ENCODE measurements at places on chromosomes 5 and 9. TPM values are rescaled to one million over a fixed set of nuclear protein-coding genes. Genes with fewer than 3 reads are reported as not detected.

KLHL3 gene
- 26.3 TPM for total RNA-seq

DMGDH gene
- 2.4 TPM for total RNA-seq

SLC30A5 gene
- total RNA-seq: 31.8 TPM

SNCB gene
- total RNA-seq: 0.44 TPM

ANGPTL2 gene
- total RNA-seq: 35.7 TPM

OLFML2A gene
- 41.1 TPM for total RNA-seq

PDE8B gene
- total RNA-seq: 5.9 TPM

GMCL2 gene
- not detected for total RNA-seq

DNA sequence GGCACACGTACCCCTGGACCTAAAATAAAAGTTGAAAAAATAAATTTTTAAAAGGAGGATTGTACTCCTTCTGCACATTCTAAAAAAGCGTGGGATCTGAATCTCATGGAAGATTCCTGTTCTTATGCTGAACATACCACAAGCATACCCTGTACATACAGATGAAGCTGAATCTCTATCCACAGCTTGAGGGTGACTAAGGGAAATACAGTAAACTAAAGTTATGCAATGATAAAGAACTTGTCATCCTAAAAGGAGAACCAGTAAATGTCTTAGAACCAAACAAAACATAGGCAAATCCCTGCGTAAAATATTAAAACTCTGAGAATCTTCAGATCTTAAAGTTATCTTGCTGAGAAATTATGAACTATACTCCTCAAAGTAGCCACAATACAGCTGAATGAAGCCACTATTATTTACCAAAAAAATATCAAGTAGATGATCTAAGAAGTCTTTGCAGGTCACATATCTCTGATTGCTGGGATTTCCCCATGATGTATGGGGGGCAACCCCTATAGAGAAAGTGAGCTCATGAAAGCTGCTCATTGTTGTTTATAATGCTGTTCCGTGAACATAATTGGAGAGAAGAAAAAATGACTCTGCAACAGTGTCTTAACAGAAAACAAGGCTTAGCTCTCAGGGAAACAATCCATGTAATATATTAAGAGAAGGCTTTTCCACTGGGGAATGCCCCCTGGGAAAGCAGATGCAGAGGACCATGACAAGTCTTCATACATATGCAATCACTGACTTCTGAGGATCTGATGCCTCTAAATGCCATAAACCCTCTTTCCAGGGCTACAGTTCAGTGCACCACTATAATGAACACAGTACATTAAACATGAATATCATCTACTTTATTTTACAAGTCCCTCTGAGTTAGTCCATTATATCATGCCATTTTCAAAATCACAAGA, 210.1 kb downstream of the EPB41L4A start:
- no peak for DNase-seq

GRCh38 chr5:145996135-145996534, 59.8 kb downstream of the SH3RF2 start:
- no peak for DNase-seq

DNA sequence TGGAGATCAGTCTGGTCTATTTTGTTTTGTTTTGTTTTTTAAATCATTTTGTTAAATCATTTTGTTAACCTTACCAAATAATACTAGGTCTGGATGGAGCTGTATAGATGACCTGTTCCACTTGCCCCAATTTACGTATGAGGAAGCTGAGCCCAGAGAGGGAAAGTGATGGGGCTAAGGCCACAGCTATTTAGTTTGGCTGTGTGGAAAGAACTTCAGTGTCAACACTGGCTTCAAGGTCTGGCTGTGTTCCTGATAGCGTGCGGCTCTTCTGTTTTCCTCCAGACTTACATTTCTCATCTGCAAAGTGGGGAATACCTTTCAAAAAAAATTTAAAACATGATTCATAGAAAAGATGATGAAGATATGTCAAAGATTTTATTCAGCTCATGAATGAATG, 112.5 kb downstream of the PTTG1 start:
- no peak for DNase-seq

GRCh38 chr9:98219364-98219716, 26.9 kb upstream of the CORO2A start:
- no peak for DNase-seq

DNA sequence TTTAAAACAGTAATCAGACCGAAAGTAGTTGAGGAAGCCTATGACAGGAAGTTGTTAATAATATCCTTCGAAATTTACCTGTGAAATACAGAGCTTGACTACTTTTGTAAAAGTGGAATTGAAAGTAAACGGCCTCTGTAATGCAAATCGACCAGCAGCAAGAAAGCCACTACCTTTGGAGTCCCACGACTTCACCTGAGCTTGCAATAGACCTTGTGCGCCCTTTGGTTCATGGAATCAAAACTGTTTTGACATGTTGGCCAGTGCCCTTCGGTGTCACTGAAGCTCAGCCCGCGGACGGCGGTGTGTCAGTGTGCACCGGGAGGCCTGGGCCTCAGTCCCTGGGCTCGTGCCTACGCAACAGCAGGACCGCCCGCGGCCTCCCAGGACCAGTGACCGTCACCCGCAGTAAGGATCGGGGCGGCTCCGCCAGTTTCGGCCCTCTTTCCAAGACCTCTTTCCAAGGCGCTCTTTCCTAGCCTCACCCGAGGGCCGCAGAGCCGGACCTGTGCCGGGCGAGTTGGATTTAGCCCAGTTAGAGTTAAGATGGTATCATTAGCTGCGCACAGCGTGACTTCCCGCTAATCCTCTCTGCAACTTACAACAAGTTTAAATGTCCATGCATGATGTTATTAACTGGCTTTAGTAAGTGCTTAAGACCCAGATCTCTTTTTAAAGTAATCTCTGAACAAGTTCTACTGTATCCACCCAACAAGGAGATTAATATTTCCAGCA, 223.3 kb downstream of the MEF2C start:
- DNase-seq: no peak

GRCh38 chr5:162187371-162187770, 119.8 kb downstream of the GABRG2 start:
- DNase-seq: no peak

GRCh38 chr9:94808926-94809700, 82.6 kb downstream of the AOPEP start:
- no peak for DNase-seq

DNA sequence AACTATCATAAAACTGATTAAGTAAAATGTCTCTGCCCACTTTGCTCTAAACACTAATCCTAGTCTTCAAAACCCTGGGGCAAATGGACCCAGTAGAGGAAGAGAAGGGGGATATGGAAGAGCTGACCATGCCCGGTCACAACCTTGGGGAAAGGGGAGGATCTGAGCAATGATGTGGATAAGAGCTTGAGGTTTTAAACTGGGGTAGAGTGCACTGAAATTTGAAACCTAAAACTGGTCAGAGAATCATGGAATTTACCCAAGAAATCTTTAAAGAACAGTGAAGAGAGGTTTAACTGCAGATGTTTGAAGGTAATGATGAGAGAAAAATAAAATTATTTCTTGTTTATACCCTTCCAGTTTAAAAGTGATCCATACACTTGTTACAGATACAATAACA, 110.8 kb downstream of the MRPS30 start:
- no peak for DNase-seq

- no peak for DNase-seq
These were observed 7.2 kb downstream of the INSL6 start for GRCh38 chr9:5178126-5178805.

DNA sequence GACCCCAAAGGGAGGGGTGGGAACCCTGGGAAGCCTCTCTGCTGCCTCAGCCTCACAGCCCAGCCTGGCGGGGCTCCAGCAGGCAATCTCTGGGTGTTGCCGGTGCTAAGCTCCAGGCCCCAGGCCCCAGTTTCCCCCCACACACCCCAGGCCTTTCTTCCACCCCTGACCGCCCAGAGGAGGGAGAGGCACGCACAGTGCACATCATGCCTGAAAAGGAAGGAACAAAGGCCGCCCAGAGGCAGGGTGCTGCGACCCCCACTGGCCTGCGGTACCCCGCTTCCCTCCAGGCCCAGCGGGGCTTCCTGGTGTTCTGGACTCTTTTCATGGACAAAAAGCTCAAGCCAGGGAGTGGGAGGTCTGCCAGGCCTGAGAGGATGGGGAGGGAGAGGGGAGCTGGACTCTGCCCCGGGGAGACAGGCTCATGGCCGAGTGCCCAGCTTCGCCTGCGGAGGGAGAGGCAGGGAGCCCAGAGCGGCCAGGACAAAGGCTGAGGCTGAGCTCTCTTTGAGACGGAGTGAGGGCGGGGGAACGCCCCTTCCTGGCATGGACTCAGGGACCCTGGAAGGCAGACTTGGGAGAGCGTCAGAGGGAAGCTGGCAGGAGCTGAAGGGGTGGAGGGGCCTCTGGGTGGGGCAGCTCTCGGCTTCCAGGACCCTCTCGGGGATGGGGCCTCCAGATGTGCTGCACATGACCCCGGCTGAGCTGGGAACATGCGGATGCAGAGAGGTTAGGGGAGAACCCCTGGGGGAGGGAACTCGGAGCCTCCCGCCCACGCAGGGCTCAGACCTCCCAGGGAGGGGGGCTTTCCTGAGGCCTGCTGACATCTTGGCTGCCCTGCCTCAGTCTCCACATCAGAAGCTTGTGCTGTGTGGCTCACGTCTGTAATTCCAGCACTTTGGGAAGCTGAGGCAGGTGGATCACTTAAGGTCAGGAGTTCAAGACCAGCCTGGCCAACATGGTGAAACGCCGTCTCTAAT, 1.8 kb upstream of the ENTPD2 start:
- peak; percentile 95 for DNase-seq

DNA sequence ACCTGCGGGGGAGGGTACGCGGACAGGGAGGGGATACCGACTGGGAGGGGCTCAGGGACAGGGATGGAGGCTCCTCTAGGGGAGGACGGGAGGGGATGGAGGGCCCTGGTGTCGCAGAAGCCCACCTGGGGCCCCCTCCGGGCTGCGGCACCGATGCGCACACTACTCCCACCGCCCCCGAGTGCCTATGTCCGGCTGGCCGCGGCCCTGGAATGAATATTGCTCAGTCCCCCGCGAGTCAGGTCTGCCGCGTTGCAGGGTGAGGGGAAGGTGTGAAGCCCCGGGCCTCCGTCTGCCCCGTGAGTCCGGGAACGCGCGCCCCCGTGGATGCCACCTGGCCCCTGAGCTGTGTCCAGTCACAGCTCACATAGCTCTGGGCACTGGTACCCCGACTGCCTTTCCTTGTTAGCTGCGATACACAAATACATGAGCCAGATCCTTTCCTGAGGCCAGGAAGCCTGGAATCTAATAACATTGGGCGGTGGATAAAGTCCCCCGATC, 44.5 kb upstream of the PRSS3 start:
- DNase-seq: no peak

DNA sequence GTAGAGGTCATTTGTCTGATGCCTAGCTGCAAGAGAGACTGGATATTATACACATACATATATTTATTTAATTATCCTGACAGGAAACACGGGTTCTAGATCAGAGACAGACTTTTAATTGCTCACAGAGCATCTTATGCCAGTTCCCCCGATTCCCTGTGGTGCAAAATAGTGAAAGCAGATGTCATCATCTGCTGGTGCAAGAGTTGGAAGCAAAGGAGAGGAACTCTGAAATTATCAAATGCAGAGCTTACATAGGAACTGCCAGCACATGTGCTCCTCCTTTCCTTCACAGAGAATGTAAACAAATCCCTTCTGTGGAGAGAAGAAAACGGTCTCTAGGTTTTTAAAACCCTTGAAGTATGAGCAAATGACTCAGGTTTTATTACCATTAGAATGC, 69.3 kb downstream of the DTWD2 start:
- DNase-seq: no peak

- DNase-seq: no peak
These were observed 5.4 kb upstream of the CLK4 start for GRCh38 chr5:178632285-178632684.

DNA sequence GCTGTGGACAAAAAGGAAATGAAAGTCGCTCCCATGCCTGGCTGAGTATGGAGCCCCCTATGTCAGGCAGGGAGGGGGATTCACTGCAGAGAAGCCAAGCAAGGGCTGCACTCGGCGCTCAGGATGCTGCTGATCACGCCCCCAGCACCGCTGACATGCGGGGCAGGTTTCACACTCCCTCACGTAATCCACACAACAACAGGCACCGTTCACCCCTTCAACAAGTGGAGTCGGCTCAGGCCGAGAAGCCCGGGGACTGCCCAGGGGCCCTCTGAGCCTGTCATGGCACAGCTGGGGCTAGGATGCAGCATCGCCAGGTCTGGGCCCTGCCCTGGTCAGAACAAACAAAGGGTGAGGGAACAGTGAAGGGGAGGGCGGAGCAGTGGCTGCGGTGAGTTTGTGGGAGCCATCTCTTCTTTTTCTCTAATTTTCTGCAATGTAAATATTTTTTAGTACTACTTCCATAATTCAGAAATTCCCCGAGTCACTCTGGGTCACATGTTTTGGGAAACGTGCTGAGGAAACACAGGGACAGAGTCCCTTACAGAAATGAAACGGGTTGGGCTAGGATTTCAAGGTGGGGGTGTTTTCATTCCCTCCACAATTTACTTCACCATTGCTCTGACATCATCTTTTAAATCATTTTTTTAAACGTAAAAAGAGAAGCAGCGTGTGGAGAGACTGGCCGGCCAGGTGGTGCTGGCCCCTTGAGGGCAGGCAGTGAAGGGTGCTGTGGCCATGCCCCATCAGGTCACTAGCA, 49.8 kb downstream of the PRRT1B start:
- DNase-seq: no peak

DNA sequence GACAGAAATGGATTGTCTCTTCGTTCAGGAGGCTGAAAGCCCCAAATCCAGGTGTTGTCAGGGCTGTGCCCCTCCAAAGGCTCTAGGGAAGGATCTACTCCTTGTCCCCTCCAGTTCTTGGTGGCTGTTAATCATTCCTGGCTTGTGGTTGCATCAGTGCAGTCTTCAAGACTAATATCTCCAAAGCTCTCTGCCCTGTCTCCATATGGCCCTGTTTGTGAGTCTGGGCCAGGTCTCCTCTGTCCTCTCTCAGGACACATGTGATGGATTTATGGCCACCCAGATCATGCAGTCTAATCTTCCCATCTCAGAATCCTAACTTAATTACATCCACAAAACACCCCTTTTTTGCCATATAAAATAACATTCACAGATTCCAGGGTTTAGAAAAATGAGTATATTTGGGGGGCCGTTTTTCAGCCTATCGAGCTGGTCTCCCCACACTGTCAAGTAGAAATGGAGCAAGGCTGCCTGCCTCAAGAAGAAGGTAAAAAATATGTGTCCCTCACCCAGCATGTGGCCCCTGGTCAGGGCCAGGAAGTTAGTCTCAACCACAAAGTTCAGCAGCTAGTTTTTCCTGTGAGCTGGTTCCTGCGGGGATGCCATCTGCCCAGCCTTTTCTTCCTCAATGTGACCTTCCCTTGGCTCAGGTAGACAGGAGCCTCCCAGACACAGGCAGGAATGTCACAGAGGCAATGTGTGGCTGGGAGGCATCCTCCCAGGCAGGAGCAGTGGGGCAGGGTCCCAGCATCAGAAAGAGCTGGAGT, 509.4 kb downstream of the IRX1 start:
- DNase-seq: no peak

DNA sequence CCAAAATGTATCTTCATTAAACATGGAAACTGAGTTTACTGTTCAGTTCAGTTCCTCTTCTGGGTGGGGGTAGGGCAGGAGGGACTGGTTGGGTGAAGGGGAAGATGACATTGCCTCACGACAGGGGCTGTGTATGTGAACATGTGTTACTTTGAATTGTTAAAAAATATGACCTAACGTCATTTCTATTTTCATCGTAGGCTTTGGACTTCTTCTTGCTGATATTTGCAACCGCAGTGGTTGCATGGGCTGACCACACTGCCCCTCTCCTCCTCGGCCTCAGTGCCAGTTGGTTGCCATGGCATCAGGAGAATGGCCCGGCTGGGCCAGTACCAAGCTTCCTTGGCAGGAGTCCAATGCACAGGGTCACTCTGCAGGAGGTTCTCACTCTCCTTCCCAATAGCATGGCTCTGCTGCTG, 41.5 kb downstream of the HACD4 start:
- peak; percentile 41 for DNase-seq
